AG04450 (cell line): ENCODE measurements at places on chromosomes 12 and 14. TPM values are rescaled to one million over a fixed set of nuclear protein-coding genes. Genes with fewer than 3 reads are reported as not detected.

GRCh38 chr14:71136386-71137060 lies 229.3 kb downstream of the PCNX1 start:
- DNase-seq = no peak

GRCh38 chr12:6780573-6780972 lies 8.3 kb downstream of the LAG3 start:
- DNase-seq = no peak

- no peak for DNase-seq
Observed at GRCh38 chr12:59182191-59182590, 261.9 kb upstream of the LRIG3 start.

- DNase-seq = no peak
Observed at GRCh38 chr12:13000616-13000924, 505 bp upstream of the HEBP1 start.

DNA sequence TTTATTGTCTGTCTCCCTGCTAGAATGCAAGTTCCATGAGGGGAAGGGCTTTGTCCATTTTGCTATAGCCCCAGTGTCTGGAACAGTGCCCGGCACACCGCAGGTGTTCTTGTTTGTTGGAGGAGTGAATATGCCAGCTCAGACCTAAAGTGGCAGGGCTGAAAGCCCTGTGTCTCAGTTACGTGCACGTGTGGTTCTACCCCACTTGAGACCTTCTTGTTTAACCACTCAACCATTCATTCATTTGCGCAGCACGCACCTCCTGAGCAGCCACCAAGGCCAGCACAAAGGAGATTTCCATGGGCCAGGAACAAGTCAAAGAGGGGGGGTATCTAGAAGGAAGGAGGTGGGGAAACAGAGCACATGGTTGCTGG lies 338.0 kb upstream of the FKBP4 start:
- no peak for DNase-seq

- no peak for DNase-seq
Observed at GRCh38 chr14:96903444-96904023, 106.4 kb downstream of the VRK1 start.

GRCh38 chr12:24810378-24810777 lies 138.5 kb downstream of the BCAT1 start:
- DNase-seq = no peak

- peak; percentile 63 for DNase-seq
Observed at GRCh38 chr14:50403419-50403818, 6.7 kb upstream of the CDKL1 start.

- DNase-seq = no peak
Observed at GRCh38 chr12:52005903-52006703, 643 bp upstream of the TAMALIN start.

- no peak for DNase-seq
Observed at GRCh38 chr14:75438486-75439080, 10.8 kb downstream of the JDP2 start.

- DNase-seq = no peak
Observed at GRCh38 chr12:3552726-3553045, 61.7 kb downstream of the PRMT8 start.

DNA sequence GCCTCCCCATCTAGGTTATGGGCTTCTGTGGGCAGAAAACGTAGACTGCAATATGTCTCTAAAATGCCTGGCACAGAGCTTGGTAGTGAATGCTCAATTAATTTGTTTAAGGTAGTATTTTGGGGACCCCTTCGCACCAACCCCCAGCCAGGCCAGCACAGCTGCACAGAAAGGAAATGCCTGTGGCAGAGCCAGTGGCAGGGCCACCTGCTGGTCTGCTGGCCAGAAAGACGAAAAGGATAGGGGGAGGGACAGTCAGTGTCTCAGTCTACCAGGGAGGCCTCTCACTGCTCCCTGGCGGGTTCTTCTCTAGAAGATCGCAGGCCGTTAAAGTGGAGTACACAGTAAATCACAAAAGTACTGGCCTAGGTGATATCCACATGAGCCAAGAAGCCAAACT lies 3.5 kb downstream of the RAB15 start:
- DNase-seq = no peak

DEGS2 gene
- not detected in 2 replicates for polyA plus RNA-seq

RGS6 gene
- not detected in 2 replicates for polyA plus RNA-seq

SYCP3 gene
- polyA plus RNA-seq = 0.06 TPM in 2 replicates

ABCD2 gene
- not detected in 2 replicates for polyA plus RNA-seq

OAS1 gene
- polyA plus RNA-seq = 0.19 and 0.50 TPM in 2 replicates

TSHR gene
- not detected in 2 replicates for polyA plus RNA-seq

ZNF385A gene
- 1.5 and 2.8 TPM in 2 replicates for polyA plus RNA-seq
